ENCODE measurements at places on chromosomes 3 and 15.

DNA sequence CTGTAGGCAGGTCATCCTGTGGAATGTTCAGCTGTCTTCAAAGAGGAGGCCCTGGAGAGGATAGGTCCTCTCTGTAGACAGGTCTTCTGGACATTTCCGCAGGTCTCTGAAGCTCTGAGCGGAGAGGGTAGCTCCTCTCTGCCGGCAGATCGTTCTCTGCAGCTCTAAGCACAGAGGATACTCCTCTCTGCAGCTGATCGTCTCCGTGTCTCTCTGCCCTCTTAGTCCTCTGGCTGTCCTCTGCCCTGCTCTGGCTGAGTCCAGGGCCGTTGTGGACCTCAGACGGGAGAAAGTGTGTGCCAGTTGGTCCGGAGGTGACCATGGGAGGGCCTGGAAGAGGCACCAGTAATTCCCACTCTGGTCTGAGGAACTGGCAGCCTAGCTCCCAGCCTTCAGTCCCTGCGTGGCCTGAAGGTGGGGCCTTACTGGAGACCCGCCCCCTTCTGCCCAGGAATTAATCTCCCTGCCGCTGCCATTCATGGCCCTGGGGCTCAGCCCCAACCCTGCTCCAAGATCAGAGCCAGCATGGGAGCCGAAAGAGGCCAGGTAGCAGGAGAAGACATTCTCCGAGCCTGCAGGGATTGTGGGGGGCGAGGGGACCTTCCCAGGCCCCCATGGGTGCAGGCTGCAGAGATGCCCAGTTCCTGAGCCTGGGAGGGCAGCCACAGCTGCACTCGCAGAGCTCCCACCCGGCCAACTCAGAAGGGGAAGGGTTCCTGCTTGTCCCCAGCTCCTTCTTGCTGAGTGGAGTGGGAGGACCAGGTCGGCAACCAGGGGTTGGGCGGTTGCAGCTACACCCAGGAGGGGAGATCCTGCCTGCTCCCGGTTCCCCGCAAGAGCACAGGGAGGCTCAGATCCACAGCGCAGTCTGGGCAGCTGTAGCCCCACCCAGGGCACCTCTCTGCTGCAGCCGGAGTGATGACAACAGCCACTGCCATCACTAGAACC, 488.7 kb downstream of the RSL24D1 start:
- no peak for DNase-seq

GRCh38 chr3:43856351-43856750, 165.6 kb downstream of the ABHD5 start:
- no peak for DNase-seq

DNA sequence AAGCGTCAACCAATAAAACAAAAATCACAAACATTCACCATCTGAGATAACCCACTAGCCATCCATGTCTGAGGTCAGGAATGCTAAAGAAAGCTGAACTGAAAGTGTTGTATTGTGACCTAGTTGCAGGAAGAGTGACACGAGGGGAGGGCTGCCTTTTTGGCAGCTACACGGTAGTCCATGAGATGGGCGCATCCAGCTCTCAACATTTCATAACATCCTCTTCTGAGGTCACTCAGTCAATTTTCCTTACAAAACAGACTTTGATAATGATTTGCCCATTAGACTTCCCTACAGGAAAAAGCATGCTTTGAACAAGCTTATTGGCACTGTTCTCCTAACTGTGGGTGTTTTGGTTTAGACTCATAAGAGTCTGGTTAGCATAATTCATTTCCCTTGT, 15.4 kb upstream of the SHF start:
- no peak for DNase-seq

DNA sequence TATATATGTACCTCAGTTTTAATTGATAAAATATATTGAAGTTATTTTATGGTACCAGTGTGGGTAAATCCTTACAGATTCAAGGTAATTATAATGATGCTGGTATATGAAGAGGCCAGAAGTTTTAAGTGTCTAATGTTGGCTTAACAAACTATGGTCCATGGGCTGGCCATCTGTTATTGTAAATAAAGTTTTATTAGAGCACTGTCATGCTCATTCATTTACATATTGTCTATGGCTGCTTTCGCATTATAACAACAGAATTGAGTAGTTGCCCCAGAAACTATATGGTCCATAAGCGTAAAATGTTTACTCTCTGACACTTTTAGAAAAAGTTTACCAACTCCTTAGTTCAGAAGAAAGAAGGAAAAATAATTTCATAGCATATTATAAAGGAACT, 67.9 kb downstream of the MEF2A start:
- no peak for DNase-seq

GRCh38 chr3:44232407-44232806, 9.3 kb upstream of the TOPAZ1 start:
- DNase-seq = no peak

GRCh38 chr15:32664796-32665195, 23.3 kb downstream of the SCG5 start:
- no peak for DNase-seq

DNA sequence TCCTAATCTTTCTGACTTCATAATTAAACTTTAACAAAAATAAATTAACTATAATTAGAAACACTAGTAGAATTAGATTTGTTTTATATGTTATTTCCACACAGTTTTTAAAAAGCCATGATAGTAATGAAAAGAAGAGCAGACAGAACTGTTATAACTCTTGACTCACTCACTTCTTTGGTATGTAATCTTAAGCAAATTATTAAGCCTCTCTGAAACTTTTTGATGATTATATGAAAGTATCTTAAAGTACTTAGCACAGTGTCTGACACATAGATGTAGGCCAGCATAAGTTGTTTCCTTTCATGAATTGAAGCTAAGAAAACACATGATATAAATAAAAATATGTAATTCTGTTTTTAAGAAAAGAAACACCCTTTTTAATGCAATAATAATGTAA, 123.6 kb upstream of the MLF1 start:
- DNase-seq = no peak
